Mucosa of gallbladder (tissue), 1 donor: ENCODE measurements at places on chromosomes 12 and 14. TPM values are rescaled to one million over a fixed set of nuclear protein-coding genes. Genes with fewer than 3 reads are reported as not detected.

Gene PTPRQ
- total RNA-seq: 1.3 TPM

Gene LBHD2
- total RNA-seq: 0.60 TPM

DNA sequence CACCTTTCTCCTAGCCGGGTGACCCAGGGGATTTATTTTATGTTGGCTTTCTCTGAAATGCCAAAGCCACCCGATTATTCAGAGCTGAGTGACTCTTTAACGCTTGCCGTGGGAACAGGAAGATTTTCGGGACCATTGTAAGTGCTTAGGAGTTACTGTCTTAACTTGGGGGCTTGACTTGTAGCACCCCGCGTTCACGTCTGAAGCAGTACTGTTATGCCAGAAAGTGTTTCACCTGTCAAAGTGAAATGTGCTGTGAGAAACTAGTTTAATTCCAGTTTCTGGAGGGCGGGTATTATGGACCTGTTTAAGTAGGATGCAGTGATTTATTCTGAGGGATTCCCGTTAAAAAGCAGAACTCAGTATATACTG is 218 bp downstream of the LYSET start:
- no peak for DNase-seq

- no peak for DNase-seq
Measured at GRCh38 chr12:109192358-109192757, 76.0 kb downstream of the ACACB start.

DNA sequence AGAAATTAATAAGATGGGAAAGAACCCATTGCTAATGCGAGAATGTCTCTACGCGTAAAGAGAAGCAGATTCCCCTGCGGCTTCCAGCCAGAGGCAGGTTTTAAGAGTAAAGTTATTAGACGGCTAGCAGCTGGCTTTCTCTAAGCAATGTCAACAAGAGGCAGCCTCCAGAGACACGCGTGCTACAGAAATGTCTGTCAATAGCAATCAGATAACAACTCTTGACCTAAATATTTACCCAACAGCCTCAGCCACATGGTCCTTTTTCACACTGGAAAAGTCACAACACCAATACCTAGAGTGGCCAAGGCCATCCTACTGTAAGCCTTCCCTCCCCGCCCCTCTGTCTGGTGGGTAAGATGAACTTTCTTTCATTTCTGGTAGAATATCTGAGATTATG is 146.0 kb upstream of the SFSWAP start:
- no peak for DNase-seq

GRCh38 chr12:55985341-55985740 is 11.5 kb downstream of the RAB5B start:
- no peak for DNase-seq

DNA sequence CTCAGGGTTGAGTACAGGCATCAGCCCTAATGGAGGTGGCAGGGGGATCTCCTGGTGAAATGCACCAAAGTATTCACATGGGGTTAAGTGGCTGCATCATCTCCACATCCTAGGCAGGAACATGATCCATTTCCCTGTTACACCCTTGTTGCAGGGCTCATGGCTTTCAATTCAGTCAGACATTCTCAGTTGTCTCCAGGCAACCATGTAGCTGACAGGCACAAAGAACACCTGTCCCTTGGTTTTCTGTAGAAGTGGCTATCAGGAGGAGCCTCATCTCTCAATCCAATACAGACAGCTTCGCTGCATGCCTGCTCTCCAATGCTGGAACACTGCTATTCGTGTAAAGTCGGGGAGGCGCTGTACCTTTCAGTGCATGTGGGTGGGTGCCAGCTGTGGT is 299.0 kb upstream of the FOXG1 start:
- DNase-seq: no peak

- DNase-seq: no peak
Measured at GRCh38 chr12:59093073-59093772, 172.9 kb upstream of the LRIG3 start.

DNA sequence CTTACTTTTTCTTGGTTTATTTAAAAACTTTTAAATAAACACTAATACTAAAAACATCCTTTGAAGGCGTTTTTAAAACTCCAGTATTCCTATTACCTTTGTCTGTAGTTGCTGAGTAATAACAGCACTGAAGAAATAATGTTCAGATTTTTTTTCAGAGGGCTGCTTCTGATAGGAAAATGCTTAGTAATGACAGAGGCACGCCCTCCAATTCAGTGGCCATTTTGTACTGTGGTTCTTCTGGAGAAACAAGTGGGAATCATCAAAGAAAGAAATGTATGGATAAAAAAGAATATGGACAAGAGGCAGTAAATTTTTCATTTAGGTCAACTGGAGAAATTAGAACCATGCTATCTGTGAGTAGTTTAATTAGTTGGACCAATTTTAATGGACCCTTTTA is 13.6 kb downstream of the VEZT start:
- DNase-seq: no peak

- no peak for DNase-seq
Measured at GRCh38 chr14:36426113-36426512, 93.9 kb downstream of the NKX2-1 start.
